Keratinocyte (primary cell): ENCODE measurements at places on chromosomes 6 and 20. TPM values are rescaled to one million over a fixed set of nuclear protein-coding genes. Genes with fewer than 3 reads are reported as not detected.

CDYL gene
- 37.1 to 48.0 TPM (median 42.6 TPM) in 3 replicates for polyA plus RNA-seq

KHDC1L gene
- 0.10 TPM in 1 of 3 replicates, not detected in the others for polyA plus RNA-seq

- H3K36me3 ChIP-seq: no peaks in the 10 kb centered on the region
- no peak overlapping the region for H3K4me3 ChIP-seq
- no peaks in the 10 kb centered on the region for H3K4me1 ChIP-seq
- no peak for DNase-seq
- H3K27ac ChIP-seq: no peak overlapping the region
Measured at GRCh38 chr6:104473021-104473429, 386.7 kb downstream of the HACE1 start.

- H3K27me3 ChIP-seq: no peaks in the 10 kb centered on the region
- H3K4me1 ChIP-seq: peaks cover 23% of the 10 kb centered on the region
- no peak overlapping the region for H3K4me3 ChIP-seq
- no peak overlapping the region for H3K27ac ChIP-seq
- peaks cover 25% of the 10 kb centered on the region for H3K36me3 ChIP-seq
Measured at GRCh38 chr20:62931464-62931863, 5.2 kb upstream of the DIDO1 start.

DNA sequence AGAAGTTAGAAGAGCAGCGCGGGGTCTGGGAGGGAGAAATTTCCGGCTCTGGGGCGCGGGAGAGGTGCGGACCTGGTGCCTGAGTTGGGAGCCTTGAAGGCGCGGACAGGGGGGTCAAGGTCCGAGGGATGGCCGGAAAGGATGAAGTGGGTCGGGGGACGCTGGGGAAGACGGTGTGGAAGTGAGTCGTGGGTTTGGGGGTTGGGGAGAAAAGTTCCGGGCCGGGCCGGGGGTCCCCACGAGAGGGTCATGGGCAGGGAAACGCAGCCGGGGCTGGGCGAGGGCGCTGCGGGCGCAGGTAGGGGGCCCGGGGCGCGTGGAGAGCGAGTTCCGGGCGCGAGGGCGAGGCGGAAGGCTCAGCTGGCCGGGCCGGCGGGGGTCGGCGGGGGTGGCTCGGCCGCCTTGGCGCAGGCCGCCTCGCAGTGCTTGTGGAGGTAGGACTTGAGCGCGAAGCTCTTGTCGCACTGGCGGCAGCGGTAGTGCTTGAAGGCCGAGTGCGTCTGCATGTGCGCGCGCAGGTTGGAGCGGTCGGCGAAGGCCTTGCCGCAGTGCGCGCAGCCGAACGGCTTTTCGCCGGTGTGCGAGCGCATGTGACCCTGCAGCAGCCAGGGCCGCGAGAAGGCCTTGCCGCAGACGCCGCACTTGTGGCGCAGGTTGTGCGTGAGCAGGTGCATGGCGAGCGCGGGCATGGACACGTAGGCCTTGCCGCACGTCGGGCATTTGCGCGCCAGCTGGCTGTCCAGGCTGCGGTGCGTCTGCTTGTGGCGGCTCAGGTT, 10.5 kb upstream of the SRXN1 start:
- H3K36me3 ChIP-seq: no peaks in the 10 kb centered on the region
- H3K4me1 ChIP-seq: peaks cover 21% of the 10 kb centered on the region
- DNase-seq: no peak
